ENCODE measurements at places on chromosomes 7 and 10.

DNA sequence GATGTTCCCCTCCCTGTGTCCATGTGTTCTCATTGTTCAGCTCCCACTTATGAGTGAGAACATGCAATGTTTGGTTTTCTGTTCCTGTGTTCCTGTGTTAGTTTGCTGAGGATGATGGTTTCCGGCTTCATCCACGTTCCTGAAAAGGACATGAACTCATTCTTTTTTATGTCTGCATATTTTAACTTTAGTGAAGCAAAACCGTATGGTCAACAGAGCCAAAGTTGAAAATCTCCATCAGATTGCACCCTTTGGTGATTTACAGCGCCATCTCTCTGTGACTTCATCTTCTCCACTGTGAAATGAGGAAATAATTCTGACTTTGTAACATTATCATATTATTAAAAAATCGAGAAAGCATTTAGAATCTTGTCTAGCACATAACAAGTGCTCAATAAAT lies 132.3 kb upstream of the PLXDC2 start:
- no peak for DNase-seq

- no peak for DNase-seq
These were observed 162.7 kb downstream of the AKR1D1 start for GRCh38 chr7:138238734-138239659.

DNA sequence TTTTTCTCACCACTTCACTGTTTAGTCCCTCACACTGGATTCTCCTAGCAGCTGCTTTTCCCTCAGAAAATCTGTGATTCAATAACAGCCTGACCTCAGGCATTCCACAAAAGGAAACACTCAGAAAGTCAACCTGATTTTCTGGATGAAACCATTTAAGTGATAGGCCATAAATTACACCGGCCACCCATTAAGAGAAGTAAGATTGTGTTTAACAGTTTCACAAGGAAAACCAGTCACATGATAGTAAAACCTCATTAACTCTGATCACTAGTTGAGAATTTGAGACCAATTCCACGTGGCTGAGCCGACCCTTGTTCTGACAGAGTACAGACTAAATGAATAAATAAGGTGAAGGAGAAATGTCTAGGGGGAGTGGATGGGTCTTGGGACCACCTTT lies 7.7 kb downstream of the GRM8 start:
- no peak for DNase-seq

DNA sequence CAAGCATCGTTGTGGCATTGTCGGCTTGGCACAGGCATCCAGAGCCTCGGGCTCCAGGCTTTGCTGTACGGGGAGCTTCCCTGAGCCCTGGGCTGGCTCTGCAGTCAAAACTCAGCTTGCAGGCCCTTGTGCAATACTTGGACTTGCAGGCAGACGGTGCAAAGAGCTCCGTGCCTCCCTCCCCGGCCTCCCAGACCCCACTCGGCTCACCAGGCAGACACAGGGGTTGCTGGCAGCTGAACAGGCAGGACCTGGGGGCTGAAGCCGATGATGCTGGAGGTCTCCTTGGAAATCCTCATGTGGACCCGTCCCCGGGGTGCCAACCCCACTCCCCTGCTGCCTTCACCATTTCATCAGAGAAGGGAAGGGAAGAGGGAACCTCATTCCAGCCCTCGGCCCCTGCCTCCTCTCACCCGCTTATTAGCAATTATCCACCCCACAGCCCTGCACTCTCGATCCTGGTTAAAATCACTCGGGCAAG lies 59.6 kb upstream of the GNA12 start:
- peak; percentile 65 for DNase-seq

DNA sequence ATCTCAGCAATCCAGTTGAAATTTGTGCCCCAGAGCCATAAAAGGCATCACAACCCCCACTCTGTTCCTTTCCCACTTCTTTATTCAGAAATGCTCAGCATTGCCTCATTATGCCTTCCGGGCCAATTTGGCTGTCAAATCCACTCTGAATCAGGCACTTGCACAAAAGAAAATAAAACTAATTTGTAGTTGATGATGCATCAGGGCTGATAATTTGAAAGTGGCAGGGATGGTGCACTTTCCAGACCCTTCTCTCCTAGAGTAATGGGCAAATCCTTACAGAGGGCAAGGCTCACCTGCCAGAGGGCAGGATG lies 147.9 kb upstream of the PDE1C start:
- DNase-seq: no peak

- DNase-seq: no peak
These were observed 43.6 kb upstream of the KLF6 start for GRCh38 chr10:3828404-3829155.

DNA sequence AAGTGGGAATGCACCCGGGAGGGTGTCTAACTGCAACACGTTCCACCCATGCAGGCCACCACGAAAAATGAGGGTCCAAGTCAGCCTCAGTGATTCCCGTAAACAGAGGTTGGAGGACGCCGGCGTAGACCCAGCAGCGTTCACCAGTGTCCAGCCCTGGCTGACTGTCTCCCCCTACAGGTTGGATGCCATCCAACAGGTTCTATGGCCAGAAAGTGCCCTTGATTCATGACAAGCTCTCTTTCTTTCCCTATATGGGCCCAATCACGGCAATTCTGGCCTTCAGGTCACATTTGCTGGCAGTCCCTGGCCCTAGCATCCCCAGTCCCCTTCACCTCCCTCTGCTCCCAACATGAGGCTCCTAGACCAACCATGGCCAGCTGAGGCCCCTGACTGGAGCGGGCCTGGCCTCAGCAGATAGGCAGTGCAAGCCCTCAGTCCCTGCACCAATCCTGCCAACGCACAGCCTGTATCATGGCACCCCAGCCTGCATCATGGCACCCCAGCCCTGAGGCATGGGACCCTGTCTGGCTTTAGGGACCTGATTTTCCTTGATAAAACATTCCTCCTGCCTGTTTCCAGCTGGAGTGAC lies 227.4 kb downstream of the GRID1 start:
- peak; percentile 50 for DNase-seq

DNA sequence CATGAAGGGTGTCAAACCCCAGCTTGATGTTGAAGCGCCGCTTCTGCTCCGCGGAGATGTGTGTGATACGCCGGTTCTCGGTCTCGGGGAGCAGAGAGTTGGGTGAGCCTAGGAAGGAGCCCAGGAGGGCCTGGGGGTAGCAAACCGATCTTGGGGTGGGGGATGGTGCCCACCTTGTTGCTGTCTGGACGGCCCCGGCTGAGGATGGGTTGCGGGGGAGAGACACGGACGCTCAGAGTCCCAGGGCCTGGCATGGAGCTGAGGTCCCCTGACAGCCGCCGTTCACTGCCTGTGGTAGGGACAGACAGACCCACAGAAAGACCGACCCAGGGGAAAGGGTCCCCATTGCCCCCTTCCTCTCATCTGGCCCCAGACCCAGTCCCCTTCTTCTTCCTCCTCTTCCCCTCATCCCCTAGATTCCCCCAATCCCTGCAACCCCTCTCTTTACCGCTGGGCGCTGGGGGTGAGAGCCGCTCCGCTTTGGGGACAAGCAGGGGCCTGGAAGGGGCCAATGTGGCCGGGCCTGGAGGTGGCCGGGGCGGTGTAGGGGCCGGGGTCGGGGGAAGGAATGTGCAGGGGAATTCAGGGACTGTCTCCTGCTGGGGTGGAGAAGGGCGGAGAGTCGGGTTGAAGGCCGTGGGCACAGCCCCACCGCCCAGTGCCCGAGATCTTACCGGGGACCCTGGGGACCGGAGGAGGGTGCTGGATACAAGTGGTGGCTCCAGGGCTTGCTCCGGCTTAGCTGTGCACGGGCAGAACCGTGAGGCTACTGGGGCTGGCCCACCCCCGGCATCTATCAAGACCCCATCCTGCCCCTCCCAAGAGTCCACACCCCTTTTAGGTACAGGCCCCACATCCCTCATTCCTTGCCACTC lies 18.0 kb upstream of the TBL2 start:
- DNase-seq: no peak

- DNase-seq: no peak
These were observed 29.9 kb downstream of the FANK1 start for GRCh38 chr10:125926247-125926646.

DNA sequence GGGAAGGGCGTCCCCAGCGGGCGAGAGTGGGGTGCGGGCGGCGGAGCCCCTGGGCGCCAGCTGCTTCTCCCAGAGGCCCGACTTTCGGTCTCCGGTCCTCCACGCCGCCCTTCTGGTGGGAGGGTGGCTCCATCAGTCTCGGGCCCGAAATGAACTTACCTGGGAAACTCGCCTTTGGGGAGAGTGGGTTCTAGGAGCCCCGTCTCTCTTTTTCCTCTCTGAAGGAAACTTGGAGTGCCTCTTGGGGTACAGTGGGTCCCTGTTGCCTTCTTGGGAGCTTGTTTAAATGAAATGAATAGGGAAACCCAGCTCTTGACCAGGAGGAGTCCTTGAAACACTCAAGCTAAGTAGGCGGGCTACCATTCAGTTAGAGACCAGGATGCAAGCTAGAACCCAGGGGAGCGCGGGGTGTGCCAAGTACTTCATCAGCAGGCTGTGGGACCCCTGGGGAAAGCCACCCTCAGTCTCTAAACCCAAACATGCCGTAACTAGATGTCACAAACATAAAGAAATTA lies 1.3 kb downstream of the SLC26A4 start:
- DNase-seq: peak; percentile 37

- no peak for DNase-seq
These were observed 27.1 kb downstream of the LMTK2 start for GRCh38 chr7:98133621-98134303.

DNA sequence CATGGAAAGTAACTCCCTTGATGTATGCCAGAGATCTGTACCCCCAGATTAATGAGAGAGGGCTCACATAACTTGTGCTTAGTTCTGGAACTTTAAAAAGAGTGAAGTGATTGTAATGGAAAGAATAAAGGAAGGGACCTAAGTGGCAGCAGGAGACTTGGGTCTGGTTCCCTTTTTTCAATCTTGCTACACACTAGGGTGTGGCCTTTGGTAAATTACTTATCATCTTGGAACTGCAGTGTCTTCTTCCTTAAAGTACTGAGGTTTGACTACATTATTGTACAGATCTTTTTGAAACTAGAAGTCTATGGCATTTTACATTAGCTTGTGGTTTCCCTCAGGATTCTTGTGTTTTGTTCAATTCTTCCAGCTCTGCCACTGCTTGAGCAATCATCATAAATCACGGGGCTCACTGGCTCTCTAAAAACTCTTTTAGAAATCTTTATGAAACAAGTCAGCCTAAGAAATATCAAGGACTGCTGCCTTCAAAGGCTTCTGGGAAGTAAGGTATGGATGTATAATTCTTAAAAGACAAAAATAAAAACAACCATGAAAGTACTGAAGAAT lies 22.5 kb upstream of the CHRM2 start:
- no peak for DNase-seq

DNA sequence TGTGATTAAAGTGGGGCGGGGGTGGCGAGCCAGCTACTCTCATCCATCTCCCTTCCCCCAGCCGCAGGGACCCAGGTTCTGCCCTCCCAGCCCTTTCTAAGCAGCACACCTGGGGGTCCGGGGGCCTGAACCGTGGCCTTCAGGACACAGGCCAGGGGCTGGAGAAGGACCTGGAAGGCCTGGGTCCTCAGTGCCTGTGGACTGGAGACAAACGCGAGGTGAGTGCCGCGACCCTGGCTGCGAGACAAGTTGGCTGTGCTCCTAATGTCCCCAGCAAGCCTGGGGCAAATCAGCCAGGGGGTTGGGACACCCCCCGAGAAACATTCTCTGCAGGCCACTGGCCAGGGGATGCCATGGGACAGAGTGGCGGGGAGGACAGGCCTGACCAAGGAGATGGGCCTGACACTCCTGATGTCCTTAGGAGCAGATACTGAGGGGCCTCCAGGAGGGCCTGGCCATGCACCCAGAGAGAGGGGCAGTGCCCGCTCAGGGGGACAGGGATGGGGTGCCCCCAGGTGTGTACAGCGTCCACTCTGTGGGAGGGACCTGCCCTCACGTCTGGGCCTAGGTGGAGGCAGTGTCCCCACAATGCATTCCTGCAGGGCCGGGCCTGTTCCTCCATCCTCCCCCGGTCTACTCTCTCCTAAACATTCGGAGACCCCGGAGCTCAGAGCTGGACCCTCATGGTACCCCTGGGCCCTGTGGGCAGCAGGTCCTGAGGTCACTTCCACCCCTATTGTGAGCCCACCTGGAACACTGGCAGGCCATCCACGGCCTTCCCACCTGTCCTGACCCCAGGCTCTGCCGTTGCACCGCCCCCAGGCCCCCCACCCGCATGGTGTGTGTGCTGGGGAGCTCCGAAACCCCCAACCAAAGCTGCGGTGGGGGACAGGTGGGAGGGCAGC lies 13.1 kb downstream of the BRAT1 start:
- DNase-seq: no peak

- peak; percentile 54 for DNase-seq
These were observed at the start of gene CAV2 for GRCh38 chr7:116499168-116500077. Gene CAV2 (plus strand): TSS chr7:116499738. CDS start chr7:116499782, 44 bp downstream.

GRCh38 chr10:67815571-67816059 lies 22.4 kb downstream of the DNAJC12 start:
- no peak for DNase-seq

DNA sequence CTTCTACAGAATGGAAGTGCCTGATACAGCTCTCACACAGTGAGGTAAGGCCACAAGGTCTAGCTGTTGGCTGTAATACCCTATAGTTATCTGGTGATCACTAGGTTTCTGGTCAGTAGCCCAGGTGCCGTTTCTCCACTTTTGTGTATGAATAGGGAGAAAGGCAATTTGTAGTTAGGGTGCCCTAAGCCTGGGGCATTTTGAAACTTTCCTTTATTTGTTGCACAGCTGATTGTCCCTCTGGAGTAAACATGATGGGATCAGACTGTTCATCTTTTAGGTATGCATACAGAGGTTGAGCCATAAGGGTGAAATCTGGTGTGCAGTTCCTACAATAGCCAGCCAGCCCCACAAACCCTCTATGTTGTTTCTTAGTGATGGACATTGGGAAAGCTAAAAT lies 112.4 kb downstream of the ANKRD26 start:
- DNase-seq: no peak

DNA sequence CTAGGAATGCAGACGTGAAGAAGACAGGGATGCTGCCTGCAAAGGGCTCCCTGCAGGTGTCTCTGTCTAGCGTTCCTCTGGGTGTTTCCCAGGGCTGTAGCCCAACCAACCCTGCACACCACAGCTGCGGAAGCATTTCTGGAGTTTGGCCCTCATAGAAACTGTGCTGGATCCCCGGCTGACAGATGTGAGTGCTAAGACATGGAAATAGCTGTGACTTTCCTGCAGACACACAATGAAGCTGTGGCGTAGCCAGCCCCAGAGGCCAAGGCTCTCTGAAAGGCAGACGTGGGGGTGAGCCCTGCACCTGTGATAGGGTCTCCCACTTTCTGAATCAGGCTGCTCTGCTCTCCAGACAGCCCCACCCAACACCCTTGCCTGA lies 44.8 kb downstream of the ADCYAP1R1 start:
- no peak for DNase-seq

DNA sequence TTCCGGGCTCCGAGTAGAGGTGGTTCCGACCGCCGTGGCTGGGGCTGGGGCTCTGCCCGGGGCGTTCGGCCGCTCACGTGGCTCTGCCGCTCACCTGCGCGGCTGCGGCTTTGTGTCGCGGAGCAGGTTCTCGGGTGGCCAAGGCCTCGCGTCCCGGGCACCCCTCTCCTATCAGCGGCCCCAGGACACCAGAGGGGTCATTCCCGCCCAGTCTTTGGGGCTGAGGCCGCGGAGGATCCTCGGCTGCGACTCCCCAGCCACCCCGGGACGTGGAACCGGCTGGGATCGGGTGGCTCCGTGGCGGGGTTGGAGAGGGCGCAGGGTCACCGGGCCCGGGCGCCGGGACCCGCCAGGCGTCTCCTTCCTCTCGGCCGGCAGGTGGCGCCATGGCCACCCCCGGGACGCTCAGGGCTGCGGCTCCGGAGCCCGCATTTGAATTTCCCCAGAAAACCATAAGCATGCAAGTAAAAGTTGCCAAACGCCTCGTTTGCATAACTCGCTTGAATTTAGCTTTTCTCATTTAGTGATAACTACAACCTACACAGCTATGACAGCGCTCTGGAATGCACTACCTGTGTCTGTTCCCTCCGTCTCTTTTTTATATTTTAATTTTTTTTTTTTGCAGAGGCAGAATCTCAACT lies 1.2 kb downstream of the COL26A1 start:
- peak; percentile 90 for DNase-seq

- no peak for DNase-seq
These were observed 98.7 kb downstream of the POLL start for GRCh38 chr10:101489355-101489754.

All from HuH-7.5 (cell line).